ENCODE measurements at places on chromosomes 3 and 15.

DNA sequence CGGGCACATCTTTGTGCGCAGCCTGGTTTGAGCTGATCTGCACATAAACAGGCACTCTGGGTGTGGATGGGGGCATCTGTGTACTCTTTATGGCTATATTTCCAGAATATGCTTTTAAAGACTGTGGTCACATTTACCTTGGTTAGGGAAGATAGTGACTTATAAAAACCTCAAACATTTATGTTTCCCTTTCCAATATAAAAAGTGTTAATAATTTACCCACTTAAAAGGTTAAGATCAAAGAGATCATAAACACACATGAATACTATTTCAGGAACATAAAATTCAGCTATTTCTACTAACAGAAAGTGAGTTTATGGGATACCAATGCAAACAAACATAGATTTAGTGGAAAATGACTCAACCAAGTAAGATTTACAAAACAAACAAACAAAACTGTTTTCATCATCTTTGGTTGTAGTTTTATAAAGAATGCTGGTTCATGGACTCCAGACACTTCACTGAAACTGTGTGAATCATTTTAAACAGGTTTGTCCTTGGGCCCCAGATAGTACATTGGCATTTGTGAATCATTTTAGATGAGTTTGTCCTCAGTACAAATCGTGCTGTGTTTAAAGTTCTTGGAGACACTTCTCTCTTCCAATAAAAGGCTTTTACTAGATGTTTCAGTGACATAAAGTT is 253.5 kb upstream of the CTDSPL start:
- DNase-seq: no peak

DNA sequence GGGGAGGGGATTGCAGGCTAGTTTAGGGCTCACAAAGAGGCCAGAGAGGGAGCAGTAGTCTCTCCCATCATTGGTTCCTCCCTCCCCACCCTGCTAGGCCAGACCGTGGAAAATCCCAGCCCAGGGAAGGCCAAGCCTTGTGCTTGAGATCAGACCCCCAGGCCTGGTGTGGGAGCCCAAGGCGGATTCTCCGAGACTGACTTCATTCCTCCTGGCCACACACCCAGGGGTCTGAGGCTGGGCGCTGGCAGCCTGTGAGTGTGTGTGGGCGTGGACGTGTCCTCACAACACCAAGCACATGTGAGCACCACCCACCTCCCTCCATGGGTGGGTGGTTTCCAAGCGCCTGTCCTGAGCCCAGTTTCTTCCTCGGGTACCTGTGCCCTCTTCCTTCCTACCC is 4.1 kb downstream of the LOXL1 start:
- DNase-seq: no peak

- no peak for DNase-seq
These were observed 81.6 kb downstream of the AGBL1 start for GRCh38 chr15:86161250-86161649.

- no peak for DNase-seq
These were observed 39.2 kb downstream of the ACAA1 start for GRCh38 chr3:38097446-38098375.

DNA sequence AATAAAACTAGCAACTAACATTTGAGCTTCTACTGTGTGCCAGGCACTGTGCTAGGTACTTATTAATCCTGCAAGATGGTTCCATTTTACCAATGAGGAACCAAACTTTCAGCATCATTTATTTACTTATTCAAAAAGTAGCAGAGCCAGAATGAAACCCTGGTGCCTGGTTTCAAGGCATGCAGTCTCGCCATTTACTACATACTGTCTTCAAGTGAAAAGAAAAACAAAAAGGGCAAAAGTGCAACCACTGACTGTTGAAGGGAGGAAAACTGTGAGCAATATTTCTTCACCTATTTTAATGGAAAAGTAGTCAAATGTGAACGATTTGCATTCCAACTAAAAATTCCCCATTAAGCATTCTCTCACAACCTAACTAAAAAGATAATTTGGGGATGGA is 8.7 kb downstream of the DCUN1D1 start:
- no peak for DNase-seq

- no peak for DNase-seq
These were observed 90.6 kb downstream of the MYO5A start for GRCh38 chr15:52438047-52438446.

GRCh38 chr3:113039546-113039945 is 48.8 kb downstream of the GTPBP8 start:
- no peak for DNase-seq

GRCh38 chr3:139107424-139108252 is 62.9 kb upstream of the PRR23C start:
- DNase-seq: no peak

DNA sequence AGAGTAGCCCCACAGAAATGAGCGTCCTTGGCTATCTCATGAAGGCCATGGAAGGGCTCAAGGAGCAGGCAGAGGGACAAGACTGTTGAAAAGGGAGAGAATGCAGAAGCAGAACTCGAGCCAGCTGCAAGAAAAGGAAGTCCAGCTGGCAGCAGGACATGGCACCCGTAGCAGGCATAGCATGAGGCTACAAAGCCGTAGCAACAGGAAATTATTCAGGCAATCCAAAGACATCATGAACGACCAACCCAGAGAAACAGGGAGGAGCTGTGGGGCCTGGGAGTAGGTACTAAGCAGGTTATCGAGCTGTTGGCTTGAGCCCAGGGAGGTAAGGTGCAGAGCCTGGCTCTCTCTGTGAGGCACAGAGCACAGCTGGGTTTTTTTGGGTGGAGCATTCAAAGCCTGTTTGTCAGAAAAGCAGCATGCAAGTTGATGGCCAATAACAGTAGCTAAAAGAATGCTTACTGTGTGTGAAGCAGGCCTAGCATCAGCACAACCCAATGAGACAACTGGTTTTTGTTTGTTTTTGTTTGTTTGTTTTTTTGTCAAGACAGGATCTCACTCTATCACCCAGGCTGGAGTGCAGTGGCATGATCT is 144.0 kb upstream of the SMAD3 start:
- no peak for DNase-seq

DNA sequence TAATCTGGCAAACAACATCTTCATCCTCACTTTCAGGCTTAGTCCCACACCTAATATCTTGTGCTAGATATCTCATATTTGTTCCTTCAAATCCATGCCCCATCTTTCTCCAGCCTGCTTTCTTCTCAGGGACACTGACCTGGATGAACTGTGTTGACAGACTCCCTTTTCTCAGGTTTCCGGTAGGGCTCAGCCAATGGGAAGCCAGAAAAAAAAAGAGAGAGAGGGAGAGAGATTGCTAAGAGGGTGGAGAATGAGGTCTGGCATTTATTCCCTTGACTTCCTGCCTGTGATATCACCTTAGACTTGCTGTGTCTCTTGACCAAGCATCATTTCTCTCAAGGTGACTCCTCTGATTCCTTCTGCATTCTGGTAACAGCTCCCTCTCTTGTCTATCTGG is 145.6 kb upstream of the ABI3BP start:
- DNase-seq: no peak

GRCh38 chr3:182238126-182238525 is 526.4 kb downstream of the SOX2 start:
- DNase-seq: no peak

DNA sequence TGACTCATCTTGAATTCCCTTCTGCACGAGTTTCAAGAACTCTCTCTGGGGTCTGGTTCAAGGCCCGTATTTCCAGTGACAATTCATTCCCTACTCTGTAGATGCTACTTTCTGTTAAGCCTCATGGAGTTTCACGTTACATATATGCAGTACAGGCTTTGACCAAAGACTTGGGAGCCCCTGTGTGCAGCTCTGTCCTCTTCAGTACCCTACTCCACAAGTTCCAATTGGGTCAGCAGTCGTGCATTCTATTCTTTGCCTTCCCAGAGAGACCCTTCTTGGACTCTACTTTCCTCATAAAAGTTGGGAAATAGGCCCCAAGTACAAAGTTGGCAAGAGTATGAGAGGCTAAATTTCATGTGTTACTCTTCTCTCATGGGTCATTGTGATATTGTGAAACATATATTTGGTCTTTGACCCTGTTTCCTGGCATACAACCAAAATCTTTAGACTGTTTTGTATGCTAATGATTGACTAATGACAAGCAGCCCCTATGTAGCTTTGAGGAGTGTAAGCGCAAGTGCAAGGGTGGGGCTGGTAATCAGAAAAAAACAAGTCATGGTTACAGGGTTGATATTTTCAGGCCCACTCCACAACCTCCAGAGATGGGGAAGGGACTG is 15.0 kb upstream of the CCDC50 start:
- no peak for DNase-seq

DNA sequence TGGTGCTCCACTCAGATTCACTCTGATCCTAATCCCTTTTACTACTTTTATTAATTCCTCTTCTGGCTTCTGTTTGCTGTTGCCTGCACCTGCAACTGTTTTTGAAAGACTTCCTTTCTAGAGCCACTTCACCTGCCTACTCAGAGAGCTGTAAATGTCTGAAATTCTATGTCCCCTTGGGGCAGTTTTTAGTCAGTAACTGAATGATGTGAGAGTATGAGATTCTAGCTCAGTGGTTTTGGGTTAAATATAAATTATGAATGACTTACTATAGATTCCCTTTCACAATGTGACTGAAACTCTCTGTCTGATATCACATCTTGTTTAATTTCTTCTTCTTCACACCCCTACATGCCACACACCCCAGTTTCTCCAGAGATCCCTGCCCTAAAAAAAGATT is 47.8 kb upstream of the LRRC3B start:
- DNase-seq: no peak

DNA sequence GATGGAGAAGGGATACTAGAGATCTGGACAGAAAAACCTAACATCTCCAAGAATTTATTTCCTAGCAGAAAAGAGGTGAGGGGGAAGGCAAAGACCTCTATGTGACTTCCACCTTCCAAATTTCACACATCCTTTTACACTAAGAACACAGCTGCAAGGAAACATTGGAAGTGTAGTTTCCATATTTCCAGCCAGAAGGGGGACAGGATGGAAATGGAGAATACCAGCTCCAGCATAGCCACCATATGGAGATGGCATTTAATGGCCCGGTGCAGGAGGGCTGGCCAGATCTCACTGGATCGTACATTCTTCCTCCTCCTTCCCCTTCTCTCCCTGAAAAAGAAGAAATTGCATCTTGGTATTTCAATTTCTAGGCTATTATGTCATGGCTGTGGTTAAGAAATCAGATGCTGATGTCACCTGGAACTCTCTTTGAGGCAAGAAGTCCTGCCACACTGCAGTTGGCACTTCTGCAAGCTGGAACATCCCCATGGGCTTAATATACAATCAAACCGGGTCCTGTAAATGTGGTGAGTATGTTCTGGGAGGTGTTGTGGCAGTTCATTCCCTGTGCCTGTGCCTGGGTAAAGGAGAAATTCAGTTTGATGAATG is 36.9 kb upstream of the TF start:
- DNase-seq: no peak

Measured in glomerular endothelial cell (primary cell).